ENCODE measurements at places on chromosomes 2 and 18.

DNA sequence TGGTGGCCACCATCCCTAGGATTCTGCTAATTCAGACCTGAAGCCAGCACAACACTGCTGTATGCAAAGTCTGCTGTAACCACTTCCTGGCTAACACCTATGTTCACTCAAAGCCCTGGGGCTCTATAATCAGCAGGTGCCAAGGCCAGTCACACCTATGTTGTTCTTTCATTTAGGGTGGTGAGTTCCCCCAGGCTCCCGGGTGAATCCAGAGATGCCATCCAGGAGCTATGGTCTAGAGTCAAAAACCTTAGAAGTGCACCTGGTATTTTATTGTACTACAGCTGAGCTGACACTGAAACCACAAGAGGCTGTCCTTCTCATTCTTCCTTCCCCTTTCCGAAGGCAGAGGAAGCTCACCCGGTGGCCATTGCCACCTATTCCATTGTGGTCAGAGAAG, 46.2 kb upstream of the CCDC141 start:
- no peak for DNase-seq

GRCh38 chr2:30162806-30163205, 16.0 kb downstream of the YPEL5 start:
- no peak for DNase-seq

- DNase-seq: no peak
Measured at GRCh38 chr2:25159949-25160348, 8.4 kb downstream of the POMC start.

GRCh38 chr18:58136879-58137278, 92.9 kb downstream of the NEDD4L start:
- no peak for DNase-seq
